ENCODE measurements at places on chromosomes 3 and 15.

DNA sequence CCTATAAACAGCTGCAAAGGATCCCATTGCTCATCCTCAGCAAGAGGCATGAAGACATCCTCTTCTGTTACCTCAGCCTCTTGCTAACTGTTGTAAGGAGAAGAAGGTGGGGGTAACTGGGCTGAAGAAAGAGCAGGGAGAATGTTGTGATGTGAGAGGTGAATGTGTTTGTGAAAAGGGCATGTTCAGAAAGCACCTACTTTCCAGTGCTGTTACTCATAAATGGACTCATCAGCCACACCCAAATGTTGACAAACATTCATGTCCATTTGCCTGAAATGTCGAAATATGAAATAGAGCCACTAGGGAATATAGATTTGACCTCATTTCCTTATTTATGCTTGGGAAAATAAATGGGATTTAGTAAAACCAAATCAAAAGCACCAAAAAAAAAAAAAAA lies 12.6 kb downstream of the SLC24A1 start:
- DNase-seq, result no peak

- DNase-seq, result no peak
Measured at GRCh38 chr3:23667536-23668429, 138.0 kb upstream of the UBE2E1 start.

DNA sequence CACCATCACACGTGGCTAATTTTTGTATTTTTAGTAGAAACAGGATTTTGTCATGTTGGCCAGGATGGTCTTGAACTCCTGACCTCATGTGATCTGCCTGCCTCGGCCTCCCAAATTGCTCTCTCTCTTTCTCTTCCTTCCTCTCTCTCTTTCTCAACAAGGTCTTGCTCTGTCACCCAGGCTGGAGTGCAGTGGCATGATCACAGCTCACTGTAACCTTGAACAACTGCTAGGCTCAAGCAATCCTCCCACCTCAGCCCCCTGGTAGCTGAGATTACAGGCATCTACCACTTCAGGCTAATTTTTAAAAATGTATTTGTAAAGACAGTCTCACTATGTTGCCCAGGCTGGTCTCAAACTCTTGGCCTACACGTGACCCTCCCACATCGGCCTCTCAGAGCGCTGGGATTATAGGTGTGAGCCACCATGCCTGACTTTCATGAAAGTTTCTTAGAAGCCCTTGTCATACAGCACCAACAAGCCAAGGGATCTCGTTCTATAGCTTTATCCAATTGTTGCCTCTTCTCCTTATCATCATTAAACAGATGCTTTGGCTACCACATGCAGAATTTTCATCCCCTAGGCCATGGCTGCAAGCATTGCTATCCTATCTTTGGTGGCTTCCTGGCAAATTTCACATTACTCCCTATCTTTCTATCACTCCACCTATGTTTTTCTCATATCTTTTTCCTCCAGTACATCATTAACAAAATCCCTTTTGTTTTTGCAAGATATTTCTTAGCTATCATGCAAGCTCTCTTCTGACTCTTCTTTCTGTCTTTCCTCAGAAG lies 5.7 kb downstream of the CCDC32 start:
- no peak for DNase-seq

DNA sequence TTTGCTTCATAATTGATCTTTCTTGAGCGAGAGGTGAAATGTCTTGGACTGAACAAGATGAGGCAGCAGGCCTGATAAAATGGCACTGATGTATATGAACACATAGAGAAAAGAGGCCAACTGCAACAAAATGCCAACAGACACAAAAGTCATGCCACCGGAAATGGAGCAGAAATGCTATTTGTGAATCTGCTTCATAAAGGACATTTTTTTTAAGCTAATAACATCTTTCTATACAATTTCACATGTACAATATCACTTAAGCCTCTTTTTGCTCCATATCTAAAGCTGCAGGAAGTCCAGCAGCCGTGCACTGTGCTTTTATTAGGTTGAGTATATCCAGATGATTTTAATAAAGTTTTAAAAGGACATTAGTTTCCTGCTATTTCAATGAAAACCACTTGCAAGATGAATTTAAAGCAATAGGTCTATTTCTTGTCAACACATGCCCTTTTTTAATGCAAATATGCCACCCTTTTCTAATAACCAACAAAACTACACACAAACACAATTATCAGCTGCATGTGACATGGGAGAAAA lies 169.2 kb upstream of the ADAMTS9 start:
- no peak for DNase-seq

GRCh38 chr3:58009026-58009748 lies 965 bp downstream of the FLNB start:
- DNase-seq, result peak; percentile 37

Measured in NCI-H510A (cell line).